ENCODE measurements at places on chromosomes 5 and 9.

DNA sequence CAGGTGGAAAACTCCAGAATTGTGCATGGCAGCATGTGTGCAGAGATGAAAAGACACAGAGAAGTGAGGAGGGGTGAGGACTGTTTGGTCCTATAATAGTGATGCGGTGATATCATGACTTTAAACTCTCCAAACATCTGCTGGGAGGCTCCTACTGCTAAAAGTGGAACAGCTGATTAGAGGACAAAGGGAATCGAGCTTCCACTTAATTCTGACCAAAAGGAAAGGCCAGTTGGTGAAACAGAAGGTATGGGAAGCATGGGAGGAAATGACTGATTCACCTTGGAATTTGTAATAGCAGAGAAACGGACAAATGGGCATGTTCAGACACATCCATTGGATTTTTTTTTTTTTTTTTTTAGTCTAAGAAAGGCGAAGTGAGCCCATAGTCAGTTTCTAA is 67.5 kb upstream of the MAMDC2 start:
- no peak for DNase-seq

DNA sequence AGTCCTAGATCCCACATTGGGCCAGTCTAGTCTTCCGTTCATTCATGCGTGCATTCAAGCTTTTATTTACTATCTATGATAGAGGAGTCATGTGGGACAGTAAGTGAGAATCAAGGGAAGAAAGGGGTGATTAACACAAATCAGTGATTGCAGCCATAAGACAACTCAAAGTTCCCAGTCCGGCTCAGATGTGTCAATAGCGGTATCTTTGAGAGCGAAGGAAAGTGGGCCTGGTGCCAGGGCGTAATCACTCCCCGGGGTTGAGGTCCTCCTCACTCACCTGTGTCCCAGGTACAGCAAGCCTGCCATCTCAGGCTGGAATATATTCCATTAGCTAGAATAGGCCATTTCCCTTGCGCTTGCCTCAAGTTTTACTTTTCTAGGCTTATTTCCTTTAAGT is 196.3 kb downstream of the ATP10B start:
- no peak for DNase-seq

GRCh38 chr5:77724934-77725333 is 51.2 kb downstream of the TBCA start:
- DNase-seq: no peak

DNA sequence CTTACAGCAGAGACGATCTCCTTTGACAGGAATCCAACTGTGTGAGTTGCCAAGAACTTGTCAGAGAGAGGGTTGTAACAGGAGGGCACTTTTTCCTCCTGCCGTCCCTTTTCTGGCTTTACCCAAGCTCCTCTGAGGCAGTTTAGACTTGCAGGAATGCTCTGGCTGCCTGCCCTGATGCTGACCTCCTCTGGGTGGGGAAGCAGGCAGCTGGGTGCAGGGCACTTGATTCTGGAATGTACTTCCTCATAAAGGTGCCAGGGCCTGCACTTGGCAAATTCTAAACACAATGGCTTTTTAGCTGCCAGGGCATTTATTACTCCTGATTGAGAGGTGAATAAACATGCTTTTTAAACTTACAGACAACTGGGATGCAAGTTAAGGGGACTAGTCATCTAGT is 190.4 kb downstream of the EPB41L4A start:
- DNase-seq: no peak

GRCh38 chr5:160175438-160176218 is 53.7 kb upstream of the FABP6 start:
- no peak for DNase-seq

GRCh38 chr5:21910731-21911130 is 942.4 kb downstream of the CDH12 start:
- DNase-seq: no peak

- no peak for DNase-seq
These were observed 23.7 kb upstream of the LMNB1 start for GRCh38 chr5:126753227-126753626.

GRCh38 chr5:160009591-160009989 is 651 bp downstream of the TTC1 start:
- DNase-seq: no peak

DNA sequence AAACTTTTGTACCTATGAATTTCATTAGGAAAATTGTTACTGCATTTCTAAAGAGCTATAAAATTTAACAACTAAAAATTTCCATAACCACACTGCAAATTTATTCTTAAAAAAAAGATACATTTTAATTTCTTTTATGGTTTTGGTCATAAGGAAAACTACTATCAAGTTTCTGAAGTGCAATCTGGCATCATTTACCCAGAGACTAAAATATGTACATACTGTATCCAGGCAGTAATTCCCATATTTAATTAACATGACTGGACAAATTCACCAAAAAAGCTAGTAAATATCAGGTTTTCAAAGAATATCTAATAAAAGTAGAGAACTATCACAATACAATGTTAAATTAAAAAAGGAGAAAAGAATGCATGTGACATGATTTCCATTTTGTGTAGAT is 20.7 kb downstream of the PUM3 start:
- DNase-seq: no peak

DNA sequence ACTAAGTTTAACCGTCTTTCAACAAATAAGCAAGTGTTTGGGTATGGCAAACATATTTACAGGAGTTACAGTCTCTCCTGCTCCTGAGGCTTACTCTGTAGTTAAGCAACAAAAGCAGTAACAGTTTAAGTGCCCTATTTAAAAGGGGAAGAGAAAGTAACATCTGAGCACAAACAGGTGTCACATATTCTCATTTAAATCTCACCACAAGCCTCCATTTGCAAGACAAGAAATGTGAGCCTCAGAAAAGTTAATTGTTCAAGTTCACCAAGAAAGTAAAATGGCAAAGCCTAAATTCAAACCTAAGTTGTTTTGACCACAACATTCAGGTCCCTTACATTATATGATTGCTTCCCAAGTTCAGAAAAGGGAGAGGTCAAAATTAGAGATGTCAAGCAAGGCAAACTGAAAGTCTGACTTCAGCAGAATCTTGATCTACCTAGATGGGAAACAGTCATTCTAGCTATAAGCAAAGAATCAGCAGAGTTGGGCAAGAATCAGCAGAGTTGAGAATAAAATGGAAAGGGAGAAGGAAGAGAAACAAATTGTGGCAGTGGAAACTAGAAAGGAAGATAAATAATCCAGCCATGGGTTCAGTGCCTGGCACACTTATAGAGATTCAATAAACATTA is 93.4 kb downstream of the STRBP start:
- DNase-seq: no peak

DNA sequence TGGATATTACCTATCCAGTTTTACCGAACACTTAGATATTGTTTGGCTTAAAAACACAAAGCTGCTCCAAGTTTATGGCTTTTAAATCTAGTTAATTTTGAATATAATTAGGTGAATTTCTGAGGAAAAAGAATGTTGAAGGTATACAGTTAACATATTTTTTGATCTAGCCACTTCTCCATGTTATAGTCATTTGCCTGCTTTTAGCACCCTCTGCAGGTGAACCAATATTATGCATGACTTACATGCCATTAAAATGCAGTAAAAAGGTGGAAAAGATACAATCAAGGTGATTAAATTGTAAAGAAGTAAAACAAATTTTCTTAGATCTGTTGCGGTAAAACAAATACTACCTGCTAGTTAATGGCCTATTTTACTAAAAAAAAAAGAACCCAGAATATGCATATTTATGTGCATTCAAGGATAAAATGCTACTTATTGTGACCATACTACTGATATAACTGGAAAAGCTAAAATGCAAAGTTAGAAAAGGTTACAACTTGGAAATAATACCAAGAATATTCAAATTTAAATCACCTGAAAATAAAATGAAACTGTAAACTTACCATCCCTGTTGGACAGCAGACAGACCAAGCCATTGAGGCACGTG is 132.1 kb downstream of the AP3B1 start:
- DNase-seq: no peak

GRCh38 chr9:96116275-96117064 is 185.5 kb downstream of the HSD17B3 start:
- no peak for DNase-seq

DNA sequence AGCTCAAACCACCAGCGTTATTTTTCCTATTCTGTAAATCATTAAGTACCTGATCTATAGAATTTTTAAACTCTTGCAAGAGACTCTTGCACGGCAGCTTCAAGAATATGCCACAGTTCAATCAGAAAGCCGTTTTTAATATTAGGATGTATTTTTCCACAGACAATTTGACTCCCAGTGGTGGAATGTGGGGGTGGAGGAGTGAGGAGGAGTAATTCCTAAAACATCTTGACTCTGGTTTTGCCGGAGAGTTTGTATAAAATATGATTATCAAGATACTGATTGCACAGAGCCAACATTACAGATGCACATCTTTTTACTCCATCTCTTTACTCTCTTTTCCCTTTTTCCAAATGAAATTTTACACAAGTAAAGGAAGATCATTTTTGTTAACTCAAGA is 288.3 kb downstream of the ENC1 start:
- DNase-seq: no peak

All from stimulated activated CD4-positive, alpha-beta T cell treated with anti-CD3 and anti-CD28 coated beads, TNF-alpha, amount 100 ng/mL, for 24 hours (primary cell).